Naive thymus-derived CD8-positive, alpha-beta T cell (primary cell): ENCODE measurements at places on chromosomes 11 and 22. TPM values are rescaled to one million over a fixed set of nuclear protein-coding genes. Genes with fewer than 3 reads are reported as not detected.

CHRM1 gene
- total RNA-seq, result not detected

PATE2 gene
- not detected for total RNA-seq

GRCh38 chr11:123051146-123051545 lies 10.8 kb downstream of the HSPA8 start:
- H3K4me3 ChIP-seq, result no peak overlapping the region
- peaks cover 22% of the 10 kb centered on the region for H3K4me1 ChIP-seq
- no peak for DNase-seq
- H3K27ac ChIP-seq, result no peak overlapping the region
- H3K27me3 ChIP-seq, result no peaks in the 10 kb centered on the region
- H3K36me3 ChIP-seq, result peaks cover 41% of the 10 kb centered on the region

GLB1L3 gene
- 1.2 TPM for total RNA-seq

APOBEC3G gene
- total RNA-seq, result 24.3 TPM

GRCh38 chr11:1158681-1159487 lies 1.1 kb downstream of the MUC5AC start:
- H3K36me3 ChIP-seq, result no peaks in the 10 kb centered on the region
- H3K4me1 ChIP-seq, result no peaks in the 10 kb centered on the region
- H3K27me3 ChIP-seq, result peaks cover 4% of the 10 kb centered on the region
- H3K4me3 ChIP-seq, result no peak overlapping the region

GRCh38 chr22:38027487-38027886 lies 29.7 kb upstream of the PICK1 start:
- H3K4me3 ChIP-seq, result no peak overlapping the region
- H3K27me3 ChIP-seq, result no peaks in the 10 kb centered on the region
- no peak for DNase-seq
- H3K27ac ChIP-seq, result no peak overlapping the region

VWCE gene
- total RNA-seq, result 0.94 TPM

- peaks cover 45% of the 10 kb centered on the region for H3K4me1 ChIP-seq
- H3K27me3 ChIP-seq, result no peaks in the 10 kb centered on the region
- DNase-seq, result no peak
- no peaks in the 10 kb centered on the region for H3K36me3 ChIP-seq
- peak overlapping the region; percentile 55 for H3K4me3 ChIP-seq
These were observed 57.7 kb downstream of the CABIN1 start for GRCh38 chr22:24068717-24069297.

TMEM121B gene
- 0.08 TPM for total RNA-seq

DNA sequence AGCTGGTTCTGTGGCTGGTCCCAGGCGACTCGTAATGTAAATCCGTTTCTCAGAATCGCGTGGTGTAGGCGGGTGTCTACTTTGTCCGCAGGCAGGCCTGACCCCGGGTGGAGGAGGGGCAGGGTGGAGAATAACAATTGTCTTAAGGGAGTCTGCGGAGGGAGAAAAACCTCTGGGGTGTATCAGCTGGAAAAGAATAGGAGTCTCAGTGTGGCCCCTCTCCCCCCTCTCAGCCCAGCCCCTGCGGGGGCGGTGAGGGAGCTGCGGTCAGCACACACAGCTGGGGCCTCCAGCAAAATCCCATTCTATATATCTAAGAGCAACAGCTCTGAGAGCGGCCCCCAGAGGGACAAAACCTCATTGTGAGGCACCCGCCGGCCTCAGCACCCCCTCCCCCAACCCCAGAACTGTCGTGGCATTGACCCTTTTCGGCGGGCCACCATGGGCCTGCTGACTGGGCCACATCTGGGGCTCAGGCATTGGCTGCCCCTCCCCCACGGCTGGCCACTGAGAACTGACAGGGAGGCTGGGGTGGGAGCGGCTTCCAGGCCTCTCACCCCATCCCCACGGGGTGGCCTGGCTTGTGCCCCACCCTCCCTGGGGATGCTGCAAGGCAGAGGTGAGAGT lies 2.7 kb upstream of the MYRF start:
- H3K36me3 ChIP-seq, result no peaks in the 10 kb centered on the region
- peaks cover 44% of the 10 kb centered on the region for H3K27me3 ChIP-seq
- H3K27ac ChIP-seq, result no peak overlapping the region
- peaks cover 5% of the 10 kb centered on the region for H3K4me1 ChIP-seq
- DNase-seq, result no peak

DNA sequence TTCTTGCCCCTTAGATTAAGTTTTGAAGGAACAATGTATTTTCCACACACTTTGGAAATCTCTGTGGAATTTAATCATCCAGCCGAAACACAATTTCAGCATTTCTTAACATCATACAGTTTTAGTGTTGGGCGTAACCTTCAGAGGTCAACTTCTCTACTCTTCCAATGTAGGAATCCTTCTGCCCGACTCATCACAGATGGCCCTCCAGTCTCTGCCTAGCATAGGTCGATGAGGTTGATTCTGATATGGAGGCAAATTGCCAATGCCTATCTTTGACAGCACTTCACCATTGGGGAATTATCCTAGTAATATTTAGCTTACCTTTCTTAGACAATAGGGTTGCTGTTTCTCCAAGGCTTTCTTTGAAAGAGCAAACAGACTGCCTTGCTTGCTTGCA lies 175.7 kb upstream of the TTC12 start:
- H3K27me3 ChIP-seq, result peaks cover 20% of the 10 kb centered on the region
- no peak overlapping the region for H3K4me3 ChIP-seq
- H3K4me1 ChIP-seq, result no peaks in the 10 kb centered on the region
- no peak overlapping the region for H3K27ac ChIP-seq

DNA sequence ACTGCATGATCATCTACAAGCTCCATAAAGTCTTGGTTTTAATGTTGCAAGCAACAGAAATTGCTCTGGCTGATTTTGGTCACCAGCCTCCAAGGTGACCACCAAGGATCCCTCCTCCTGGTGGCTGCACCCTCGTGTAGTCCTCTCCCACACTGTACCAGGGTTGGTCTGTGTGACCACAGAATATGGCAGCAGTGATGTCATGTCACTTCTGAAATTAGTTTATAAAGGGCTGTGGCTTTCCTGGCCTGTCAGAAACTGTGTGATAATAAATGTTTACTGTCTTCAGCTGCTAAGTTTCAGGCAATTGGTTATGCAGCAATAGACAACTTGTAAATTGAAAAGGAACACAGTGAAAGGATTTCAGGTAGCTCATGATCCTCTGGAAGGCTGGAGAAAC lies 5.3 kb upstream of the PRDM11 start:
- no peak overlapping the region for H3K4me3 ChIP-seq
- H3K27me3 ChIP-seq, result peaks cover 14% of the 10 kb centered on the region
- H3K36me3 ChIP-seq, result no peaks in the 10 kb centered on the region
- H3K4me1 ChIP-seq, result peaks cover 7% of the 10 kb centered on the region

TIMM8B gene
- total RNA-seq, result 33.3 TPM

DNA sequence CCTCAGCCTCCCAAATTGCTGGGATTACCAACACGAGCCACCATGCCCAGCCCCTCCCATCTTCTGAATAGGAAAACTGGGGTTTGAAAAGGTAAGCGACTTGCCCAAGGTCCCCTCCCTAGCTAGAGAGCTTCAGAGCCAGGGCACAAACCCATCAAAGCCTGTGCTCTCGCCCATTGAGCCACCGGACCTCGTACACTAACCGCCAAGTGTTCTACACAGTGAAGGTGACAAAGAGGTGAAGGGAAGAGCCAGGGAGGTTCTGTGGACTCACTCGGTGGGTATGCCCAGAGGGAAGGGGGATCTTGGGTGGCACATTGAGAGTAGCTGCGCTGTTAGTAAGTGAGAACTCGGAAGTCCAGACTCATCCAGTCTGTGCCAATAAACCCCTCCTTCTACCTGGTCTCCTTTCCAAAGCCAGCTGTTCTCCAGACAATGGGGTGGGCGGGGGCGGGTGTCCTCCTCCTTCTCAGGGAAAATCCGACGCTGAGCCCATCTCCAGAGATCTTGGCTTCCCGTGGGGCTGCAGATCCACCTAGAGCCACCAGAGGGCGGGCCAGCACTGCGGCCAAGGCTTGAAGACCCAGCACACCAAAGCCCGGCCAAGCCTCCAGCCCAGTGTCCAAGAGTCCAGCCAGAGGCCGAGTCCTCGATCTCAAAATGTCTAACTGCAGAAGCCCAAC lies 3.2 kb upstream of the RTN4RL2 start:
- peaks cover 19% of the 10 kb centered on the region for H3K27me3 ChIP-seq
- no peaks in the 10 kb centered on the region for H3K36me3 ChIP-seq
- DNase-seq, result peak; percentile 58
- H3K27ac ChIP-seq, result peak overlapping the region; percentile 32
- peak overlapping the region; percentile 83 for H3K4me3 ChIP-seq

DNA sequence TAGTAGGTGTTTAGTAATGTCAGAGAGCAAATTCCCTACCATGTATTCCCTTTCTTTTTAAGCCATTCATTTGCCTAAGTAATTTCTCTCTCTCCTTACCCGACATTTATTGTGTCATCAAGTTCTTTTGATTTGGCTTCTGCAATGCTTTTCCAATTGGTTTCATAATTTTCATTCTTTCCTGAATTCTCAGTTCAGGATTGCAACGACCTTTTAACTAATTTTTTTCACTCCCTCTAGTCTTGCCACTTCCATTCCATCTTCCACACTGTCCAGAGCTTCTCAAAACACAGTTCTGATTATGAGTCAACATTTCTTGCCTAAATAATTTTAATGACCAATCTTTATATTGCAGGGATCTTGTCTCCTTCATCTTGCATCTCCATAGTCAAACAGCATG lies 41.2 kb upstream of the RAB30 start:
- H3K4me1 ChIP-seq, result peaks cover 22% of the 10 kb centered on the region
- peaks cover 8% of the 10 kb centered on the region for H3K36me3 ChIP-seq
- no peak overlapping the region for H3K27ac ChIP-seq
- H3K27me3 ChIP-seq, result no peaks in the 10 kb centered on the region
- H3K4me3 ChIP-seq, result no peak overlapping the region
- DNase-seq, result no peak

CTSW gene
- 52.1 TPM for total RNA-seq

GRCh38 chr22:17303840-17304779 lies 65.2 kb upstream of the CECR2 start:
- H3K27me3 ChIP-seq, result no peaks in the 10 kb centered on the region
- peak; percentile 75 for DNase-seq
- H3K36me3 ChIP-seq, result no peaks in the 10 kb centered on the region
- H3K27ac ChIP-seq, result peak overlapping the region; percentile 92
- no peak overlapping the region for H3K4me3 ChIP-seq

MS4A5 gene
- not detected for total RNA-seq
